ENCODE measurements at places on chromosomes 11 and 22.

DNA sequence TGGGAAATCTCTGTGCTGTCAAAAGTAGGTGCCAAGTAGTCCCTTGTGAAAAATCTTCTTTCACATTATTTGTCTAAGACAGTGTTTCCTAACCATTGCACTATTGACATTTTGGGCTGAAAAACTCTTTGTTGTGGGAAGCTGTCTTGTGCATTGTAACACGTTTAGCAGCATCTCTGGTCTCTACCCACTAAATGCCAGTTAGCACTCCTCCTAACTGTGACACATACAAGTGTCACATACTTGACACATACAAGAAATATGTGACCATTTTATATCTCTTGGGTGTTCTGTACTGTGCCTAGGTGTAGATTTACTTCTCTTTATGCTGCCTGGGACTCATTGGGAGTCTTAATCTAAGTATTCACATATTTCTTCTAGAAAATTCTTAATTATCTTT lies 57.8 kb downstream of the NXPE1 start:
- no peak for DNase-seq

DNA sequence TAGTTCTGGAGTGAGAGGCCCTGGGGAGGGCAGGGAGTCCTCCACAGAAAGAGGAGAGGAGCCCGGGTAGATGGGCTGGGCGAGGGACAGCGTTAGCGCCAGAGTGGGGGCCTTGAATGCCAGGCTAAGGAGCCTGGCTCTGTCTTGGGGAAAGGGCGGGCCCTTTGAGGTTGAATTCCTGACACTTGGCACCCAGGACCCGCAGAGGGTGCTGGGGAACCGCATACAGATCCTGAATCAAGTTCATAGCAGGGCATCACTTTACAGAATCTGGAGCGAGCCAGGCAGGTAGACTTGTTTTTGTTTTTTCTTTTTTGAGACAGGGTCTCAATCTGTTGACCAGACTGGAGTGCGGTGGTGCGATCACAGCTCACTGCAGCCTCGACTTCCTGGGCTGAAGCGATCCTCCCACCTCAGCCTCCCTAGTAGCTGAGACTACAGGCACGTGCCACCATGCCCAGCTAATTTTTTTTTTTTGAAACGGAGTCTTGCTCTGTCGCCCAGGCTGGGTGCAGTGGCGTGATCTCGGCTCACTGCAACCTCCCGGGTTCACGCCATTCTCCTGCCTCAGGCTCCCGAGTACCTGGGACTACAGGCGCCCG lies 6.1 kb downstream of the CARNS1 start:
- DNase-seq = no peak

- DNase-seq = no peak
These were observed 37.0 kb downstream of the SFI1 start for GRCh38 chr22:31533374-31533773.

DNA sequence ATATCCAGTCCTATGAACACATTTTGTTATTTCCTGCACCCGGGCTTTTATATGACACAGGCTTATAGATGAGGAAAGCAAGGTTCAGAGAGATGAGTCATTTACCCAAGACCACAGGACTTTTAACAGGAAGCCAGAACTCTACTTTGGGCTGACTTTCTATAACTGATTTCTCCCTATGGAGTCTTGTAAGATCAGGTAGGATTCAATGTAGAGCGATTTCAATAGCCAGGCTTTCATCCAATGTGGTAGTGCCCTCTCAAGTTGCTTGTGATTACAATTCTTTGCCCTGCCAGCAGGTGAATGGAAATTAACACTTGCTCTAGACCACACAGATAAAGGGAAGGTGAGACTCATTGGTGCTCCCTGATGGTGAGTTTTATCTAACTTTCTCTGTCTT lies 378.3 kb downstream of the INSC start:
- DNase-seq = peak; percentile 66

GRCh38 chr22:30314915-30315314 lies 11.8 kb downstream of the TBC1D10A start:
- DNase-seq = no peak

DNA sequence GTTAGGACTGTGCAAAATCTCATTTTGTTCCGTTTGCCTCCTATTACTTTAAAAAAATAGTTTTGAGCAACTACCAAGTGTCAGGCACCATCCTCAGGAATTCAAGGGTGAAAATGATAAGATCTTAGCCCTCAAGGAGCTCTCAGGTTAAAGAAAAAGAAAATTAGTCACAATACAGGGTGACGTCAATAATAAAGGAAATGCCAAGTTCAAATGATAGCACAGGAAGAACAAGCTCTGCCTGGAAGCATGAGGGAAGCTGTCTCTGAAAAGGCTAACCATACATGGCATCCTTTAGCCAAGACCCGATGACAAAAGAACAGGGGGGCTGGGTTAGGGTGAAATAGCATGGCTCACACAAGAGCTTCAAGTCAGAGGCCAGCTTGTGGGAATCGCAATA lies 11.1 kb upstream of the MPZL2 start:
- no peak for DNase-seq

DNA sequence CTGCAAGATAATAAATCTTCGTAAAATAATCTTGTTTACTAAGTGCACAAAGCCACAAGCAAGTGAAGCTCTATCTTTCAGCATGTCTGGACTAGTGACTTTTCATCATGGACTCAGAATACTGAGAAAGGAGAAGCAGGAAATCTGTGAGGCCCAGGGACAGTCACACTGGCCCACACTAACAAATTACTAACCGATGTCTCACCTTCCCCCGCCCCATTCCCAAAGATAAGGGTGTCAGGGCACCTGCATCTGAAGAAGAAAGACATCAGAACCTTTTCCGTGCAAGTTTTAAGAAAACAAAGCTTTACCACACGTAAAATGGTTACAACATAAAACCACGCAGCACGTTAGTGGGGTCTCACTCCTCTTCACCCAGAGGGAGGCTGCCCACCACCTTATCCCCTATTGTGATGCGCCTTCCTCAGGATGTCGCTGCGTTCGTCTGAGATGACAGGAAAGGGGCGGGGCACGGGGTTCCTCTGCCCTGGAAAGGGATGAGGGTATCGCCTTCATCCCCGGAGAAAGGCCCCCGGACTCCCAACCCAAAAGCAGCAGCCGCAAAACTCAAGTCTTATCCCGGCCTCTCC lies 616 bp downstream of the BTBD10 start:
- no peak for DNase-seq

DNA sequence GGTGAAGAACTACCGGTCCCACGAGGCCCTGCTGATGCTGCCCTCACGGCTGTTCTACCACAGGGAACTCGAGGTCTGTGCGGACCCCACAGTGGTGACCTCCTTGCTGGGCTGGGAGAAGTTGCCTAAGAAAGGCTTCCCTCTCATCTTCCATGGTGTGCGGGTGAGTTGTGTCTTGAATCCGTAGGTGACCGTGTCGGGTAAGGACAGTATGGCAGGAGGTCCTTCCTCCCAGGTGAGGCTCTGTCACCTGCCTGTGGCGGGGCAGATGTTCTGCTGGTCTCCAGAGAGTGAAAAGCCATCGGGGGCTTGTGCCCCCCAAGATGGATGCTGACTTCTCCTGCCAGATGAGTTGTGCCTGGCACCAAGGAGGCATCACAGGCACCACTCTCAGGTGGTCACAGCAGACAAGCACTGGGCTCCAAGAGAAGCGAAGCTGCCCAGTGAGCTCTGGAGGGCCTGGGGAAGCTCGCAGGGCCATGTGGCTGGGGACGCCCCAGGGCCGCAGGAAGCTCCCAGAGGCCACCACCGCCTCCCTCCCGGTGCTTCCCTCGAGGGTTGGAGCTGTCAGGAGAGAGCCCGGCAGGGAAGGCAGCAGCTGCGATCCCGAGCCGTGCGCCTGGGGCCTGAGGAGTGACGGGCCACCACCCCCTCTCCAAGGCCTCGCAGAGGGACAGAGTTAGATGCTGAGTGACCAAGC lies 17.3 kb upstream of the PANX2 start:
- DNase-seq = no peak

- no peak for DNase-seq
These were observed 581 bp upstream of the FBXO3 start for GRCh38 chr11:33774736-33775466.

DNA sequence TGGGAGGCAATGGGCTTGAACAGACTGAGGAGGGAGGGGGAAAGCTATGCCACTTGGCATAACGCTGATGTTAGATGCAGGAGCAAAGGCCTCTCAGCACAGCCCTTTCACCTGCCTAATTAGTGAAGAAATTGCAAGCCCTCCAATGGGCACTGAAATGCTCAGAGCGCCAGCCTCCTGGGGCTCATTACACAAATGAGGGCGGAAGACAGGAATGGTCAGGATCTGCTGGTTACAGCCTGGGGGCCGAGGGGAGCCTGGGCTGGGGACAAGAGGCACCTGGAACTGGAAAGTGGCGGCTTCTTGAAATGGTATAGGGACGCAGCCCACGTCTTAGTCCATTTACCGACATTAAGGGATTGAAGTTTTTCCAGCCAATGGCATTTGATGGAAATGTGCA lies 50.2 kb upstream of the PLET1 start:
- no peak for DNase-seq

- no peak for DNase-seq
These were observed 134.6 kb upstream of the RCN1 start for GRCh38 chr11:31956310-31956709.

DNA sequence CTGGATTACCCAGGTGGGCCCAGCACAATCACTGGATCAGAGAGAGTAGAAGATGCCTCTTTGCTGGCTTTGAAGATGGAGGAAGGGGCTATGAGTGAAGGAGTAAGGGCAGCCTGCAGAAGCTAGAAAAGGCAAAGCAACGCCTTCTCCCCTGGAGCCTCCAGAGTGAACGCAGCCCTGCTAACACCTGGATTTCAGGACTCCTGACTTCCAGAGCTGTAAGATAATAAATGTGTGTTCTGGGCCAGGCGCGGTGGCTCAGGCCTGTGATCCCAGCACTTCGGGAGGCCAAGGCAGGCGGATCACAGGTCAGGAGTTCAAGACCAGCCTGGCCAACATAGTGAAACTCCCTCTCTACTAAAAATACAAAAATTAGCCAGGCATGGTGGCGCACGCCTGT lies 102.4 kb downstream of the MORC2 start:
- DNase-seq = no peak

DNA sequence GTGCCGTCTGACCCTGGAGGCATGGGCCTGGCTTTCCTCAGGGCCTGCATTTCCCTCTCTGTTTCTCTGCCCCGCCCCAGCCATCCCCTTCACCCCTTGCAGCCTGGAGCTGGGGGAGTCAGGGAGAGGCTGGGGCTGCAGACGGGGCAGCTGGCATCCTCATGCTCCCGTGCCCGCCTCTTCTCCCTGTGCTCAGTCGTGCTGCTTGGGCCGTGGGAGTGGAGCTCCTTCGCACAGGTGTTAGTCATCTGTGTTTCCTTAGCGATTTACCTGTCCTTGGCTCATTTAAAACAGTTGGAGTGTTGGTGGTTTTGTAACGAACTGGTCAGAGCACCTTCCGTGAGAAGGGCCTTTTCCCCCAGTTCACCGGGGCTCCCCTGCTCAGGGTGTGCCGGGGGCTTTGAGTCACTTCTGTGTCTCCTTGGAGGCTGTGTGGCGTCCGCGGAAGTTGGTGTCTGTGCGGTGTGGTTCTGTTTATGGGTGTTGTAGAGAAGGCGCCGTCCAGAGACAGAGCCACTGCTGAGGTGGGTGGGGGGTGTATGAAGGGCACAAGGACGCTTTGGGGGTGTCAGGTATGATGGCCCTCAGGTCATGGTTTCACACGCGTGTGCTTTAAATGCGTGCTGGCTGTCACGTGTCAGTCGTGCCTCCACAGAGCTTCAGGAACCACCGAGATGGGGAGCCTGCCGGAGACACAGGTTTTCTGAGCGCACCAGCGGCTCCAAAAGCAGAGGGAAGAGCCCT lies 19.5 kb downstream of the BRSK2 start:
- DNase-seq = no peak

DNA sequence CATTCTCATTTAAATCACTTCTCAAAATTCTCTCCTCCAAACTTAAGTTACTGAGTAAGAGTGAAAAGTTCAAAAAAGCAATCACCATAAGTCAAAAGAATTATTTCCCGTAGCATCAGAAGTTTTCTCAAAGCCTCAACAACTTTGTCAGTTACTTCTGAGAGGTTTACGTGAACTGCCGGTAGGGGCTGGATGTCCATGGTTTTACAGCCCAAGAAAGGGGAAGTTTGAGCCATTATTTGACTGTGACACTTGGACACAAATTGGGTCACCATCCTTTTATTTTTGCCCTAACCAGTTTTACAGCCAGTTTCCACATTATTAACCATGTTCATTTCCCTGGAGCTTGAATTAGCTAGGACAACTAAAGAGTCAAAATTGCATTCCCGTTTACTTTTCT lies 7.5 kb downstream of the POU2AF3 start:
- no peak for DNase-seq

- DNase-seq = no peak
These were observed 36.6 kb downstream of the PARVG start for GRCh38 chr22:44217346-44217745.

Data from epithelial cell of proximal tubule (primary cell).